ENCODE measurements at places on chromosomes 1 and 21.

DNA sequence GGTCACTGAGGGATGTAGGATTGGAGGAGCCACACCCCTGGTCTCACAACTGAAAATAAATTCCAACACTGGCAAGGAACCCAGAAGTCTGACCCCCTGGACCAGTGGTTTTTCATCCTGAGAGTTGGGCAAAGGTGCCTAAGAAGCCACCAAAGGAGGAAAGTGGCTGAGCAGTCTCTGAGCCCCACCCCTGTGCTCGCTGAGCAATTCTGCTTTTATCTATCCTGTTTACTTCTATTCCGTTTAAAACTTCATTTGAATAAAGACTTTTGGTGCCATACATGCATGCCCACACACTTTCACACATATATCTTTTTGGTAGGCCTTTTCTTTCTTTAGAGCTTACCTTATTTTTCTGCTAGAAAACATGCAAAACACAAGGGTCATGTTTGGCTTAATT, 13.9 kb upstream of the CD53 start:
- no peak for DNase-seq

- no peak for DNase-seq
Measured at GRCh38 chr1:177897998-177898654, 71.7 kb downstream of the SEC16B start.

- no peak for DNase-seq
Measured at GRCh38 chr1:192726820-192727504, 81.9 kb upstream of the RGS2 start.

GRCh38 chr1:14296795-14297194, 301.7 kb upstream of the KAZN start:
- no peak for DNase-seq

GRCh38 chr1:18304151-18304869, 176.4 kb upstream of the KLHDC7A start:
- DNase-seq = no peak

DNA sequence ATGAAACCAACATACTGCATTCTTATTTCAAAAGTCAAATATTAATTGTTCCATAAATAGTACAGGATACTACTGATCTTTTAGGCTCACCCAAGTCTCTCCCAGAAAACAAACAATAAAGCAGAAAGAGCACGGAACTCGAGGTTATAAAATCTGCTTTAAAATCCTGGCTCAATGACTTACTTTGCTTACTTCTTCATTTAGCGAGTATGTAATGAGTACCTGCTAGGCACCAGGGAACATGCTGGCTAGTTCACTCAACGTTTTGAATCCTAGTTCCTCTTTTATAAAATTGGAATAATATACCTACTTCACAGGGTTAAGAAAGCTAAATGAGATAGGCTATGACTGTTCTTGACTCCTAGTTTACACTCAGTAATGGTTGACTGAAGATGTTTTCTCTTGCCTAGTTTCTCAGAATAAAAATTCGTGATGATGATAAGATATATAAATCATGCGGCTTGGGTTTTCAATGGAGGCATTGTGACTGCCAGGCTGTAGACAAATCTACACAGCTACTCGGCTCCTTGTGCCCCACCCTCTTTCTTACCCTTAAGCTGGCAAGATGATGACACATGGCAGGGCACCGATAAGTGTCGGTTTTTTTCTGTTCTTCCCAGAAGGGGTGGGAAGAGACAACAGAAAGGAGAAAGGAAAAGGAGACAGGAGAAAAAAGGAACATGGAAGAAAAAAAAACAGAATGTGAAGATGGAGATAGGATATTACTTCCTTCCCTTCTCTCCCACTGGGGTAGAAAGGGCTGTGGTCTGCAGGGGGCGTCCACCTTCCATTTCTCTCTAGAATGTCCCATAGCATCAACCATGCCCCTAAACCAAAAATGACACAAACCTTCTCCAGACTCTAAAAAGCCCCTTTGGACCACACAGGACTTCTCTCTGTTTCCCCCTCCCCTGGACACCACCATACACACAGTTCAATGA, 507.1 kb downstream of the SMYD3 start:
- DNase-seq = no peak

- DNase-seq = no peak
Measured at GRCh38 chr21:38196036-38196435, 60.8 kb upstream of the KCNJ15 start.

- no peak for DNase-seq
Measured at GRCh38 chr1:214004014-214004413, 16.2 kb downstream of the PROX1 start.

DNA sequence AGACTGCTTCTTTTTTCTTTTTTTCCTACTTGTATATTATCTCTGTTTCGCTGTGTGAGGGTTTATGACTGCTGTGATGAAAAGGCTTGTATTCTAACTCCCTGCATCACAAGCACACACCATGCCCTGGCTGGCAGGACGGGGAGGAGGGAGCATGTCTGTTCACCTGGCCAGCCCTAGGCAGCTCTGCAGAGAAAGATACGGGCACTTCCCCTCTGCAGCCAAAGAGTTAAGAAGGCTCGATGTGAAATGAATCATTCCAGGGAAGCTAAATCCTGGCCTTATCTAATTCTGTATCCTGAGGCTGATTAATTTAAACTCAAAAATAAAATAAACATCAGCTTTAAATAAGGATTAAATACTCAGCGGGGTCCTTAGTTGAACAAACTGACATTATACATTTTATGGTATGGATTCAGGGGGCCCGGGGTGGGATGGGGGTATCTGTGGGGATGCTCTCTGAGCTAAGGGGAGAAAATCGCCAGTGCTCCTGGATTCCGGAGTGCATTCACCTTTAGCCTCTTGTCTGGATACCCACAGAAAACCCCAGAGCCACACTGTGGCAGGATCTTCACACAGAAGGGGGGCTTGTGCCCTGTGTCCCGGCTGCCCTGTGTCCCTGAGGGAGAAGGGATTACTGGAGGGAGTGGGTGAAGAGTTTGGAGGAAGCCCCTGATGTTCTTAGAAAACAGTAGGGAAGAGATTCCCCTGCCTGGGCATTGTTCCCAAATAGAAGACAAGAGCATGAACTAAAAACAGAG, 321.5 kb downstream of the NPHP4 start:
- no peak for DNase-seq

GRCh38 chr1:232547938-232548484, 81.9 kb downstream of the SIPA1L2 start:
- DNase-seq = no peak

GRCh38 chr1:151510020-151510405, 1.2 kb upstream of the CGN start:
- no peak for DNase-seq

DNA sequence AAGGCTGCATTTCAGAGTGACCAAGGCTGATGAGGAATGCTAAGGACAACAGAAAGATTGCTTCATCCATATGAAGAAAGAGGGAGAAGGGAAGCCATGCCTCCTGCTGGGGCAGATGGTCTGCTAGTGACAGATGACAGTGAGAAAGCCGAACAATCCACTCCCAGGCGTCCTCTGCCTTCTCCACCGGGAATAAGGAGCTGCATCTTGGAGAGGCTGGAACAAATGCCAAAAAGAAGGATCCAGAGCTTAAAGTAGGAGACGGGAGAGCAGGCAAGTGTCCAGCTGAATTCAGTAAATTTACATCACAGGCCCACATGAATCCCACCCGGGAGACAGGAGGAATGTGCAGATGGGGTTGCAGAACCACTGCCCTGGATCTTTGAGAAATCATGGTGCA, 33.4 kb downstream of the DDX20 start:
- DNase-seq = no peak

- no peak for DNase-seq
Measured at GRCh38 chr1:183952101-183952500, 85.4 kb downstream of the COLGALT2 start.

GRCh38 chr21:27408826-27409225, 441.9 kb upstream of the ADAMTS5 start:
- no peak for DNase-seq

DNA sequence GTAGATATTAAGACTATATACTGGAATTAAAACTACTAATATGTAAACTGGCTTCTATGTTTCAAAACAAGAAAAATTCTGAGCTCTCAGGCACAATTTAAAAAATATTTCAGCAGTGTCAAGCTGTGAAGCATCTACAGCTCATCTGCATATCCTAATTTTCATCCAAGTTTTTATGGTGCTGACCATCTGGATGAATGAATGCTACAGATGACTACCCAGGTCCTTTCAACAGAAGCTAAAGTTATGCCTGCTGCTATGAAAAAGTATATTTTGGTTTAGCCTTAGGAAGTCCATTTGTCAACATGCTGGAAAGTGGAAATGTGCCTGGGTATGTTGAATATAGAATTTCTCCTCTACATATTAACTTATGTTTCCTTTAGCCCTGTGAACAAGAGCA, 206.9 kb downstream of the NEGR1 start:
- DNase-seq = no peak

DNA sequence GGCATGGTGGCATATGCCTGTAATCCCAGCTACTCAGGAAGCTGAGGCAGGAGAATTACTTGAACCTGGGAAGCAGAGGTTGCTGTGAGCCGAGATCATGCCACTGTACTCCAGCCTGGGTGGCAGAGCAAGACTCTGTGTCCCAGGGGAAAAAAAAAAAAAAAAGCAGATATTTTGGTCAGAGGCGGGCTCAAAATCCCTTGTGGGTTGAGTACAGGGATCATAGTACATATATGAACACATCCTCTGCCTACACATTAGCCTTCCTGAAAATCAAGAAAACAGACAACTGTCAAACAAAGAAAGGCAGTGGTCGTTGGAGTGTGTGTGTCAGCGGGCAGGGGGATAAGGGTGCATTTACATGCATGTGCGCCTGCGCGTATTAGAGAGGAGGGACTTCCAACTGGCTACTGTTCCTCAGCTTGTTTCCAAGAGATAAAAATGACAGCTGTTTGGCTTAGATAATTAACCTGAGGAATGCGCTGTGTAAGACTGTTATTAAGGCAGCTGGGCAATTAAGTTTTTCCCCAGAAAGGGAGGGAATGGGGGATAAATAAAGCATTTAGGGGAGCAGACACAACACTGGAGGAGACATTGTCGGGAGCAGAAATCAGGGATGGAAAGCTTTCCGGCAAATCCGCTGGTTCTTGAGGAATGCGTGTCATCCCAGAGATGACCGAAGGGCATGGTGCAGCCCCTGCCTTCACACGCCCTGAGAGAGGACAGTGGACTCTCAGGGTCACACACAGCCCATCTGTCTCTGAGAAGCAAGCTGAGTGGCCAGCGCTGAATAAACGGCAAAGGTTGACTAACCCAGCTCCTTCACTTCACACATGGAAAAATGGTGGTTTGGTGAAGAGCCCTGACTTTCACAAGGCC, 6.4 kb downstream of the LAMB3 start:
- no peak for DNase-seq

- no peak for DNase-seq
Measured at GRCh38 chr1:175314300-175314699, 121.7 kb upstream of the KIAA0040 start.

GRCh38 chr1:2272686-2273400, 44.7 kb downstream of the SKI start:
- DNase-seq = no peak

DNA sequence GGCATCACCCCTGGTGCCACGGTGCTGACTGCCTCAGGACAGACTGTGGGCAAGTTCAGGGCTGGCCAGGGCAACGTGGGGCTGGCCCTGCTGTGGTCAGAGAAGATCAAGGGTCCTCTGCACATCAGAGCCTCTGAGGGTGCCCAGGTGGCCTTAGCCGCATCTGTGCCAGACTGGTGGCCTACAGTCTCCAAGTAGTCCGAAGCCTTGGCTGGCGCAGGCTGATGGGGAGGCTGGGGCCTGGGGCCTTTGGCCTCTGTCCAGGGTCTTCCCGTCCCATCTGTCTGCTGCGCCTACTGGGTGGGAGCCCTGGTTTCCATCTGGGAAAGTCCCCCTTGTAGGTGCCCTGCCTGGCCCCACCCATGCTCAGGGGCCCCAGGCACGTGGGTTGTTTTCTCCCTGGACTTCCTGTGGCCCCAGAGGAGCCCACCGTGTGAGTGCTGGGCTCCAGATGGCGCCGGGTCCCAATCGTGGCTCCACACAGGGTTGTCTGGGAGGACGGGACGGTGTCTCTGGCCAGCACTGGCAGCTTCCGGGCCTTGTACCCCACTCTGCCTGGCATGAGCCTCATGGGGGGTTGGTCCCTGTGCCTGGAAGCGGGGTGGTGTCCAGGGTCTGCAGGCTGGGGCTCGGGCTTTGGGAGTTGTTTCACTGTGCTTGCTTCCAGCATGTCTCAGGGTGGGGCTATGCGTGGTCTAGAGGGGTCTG, 9.9 kb downstream of the IBA57 start:
- no peak for DNase-seq

DNA sequence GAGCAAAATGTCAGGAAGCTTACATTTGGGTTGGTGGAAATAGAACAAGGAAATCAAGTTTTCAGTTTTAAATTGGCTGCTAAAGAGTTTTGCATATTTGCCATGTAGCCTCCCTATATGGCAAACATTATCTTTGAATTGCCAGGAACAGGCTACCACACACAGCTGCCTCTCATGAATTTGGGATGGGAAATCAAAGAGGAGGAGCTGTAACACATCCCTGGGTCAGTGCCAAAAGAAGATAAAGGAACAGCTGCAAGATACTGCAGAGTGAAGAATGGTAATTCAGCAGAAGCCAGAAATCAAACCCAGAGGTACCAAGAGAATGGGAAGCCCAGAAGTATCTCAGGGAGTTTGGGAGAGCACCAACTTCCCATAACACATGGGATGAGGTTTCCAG, 18.6 kb upstream of the RASAL2 start:
- no peak for DNase-seq

DNA sequence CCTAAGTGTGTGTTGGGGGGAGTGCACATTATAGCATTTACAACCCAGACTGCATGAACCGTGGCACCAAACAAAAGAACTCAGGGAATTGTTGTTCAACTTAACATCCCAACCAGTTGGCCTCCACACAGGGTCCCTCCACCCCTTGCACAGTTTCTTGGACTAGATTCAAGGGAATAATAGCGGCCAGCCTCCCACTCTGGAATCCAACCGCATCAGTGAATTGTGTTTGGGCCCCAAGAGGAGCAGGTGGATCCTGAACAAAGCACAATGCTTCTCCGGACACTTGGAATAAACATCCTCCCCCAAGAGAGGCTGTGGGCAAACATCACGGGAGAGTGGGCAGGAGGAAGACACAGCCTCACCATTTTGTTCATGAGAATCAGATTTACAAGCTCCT, 18.2 kb downstream of the CD34 start:
- no peak for DNase-seq

DNA sequence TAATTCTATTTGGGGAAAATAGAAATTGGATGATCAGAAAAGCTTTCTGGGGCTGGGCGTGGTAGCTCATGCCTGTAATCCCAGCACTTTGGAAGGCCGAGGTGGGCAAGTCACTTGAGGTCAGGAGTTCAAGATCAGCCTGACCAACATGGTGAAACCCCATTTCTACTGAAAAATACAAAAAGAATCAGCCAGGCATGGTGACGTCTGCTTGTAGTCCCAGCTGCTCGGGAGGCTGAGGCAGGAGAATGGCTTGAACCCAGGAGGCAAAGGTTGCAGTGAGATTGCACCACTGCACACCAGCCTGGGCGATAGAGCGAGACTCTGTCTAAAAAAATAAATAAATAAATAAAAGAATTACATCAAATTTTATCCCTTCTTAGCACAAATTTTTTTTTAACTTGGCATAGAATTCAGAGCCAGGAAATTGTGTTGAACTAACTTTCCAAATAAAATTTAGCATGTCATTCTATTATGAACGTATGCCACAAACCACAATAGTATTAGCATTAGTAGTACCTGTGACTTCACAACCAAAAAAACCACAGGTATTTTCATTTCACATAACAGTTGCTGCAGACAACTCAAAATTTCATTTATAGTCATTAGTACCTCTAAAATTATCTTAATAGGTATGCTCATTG, 4.5 kb upstream of the ANKRD13C start:
- no peak for DNase-seq

- DNase-seq = no peak
Measured at GRCh38 chr1:169368406-169368769, 393 bp downstream of the BLZF1 start.

GRCh38 chr1:209202830-209203532, 380.5 kb upstream of the CAMK1G start:
- no peak for DNase-seq

Measured in 8988T (cell line).